ENCODE measurements at places on chromosomes 3 and 15. TPM values are rescaled to one million over a fixed set of nuclear protein-coding genes. Genes with fewer than 3 reads are reported as not detected.
A peak's percentile ranks its signal among the peaks of the same experiment; 100 is the strongest.

- H3K36me3 ChIP-seq, result no peaks in the 10 kb centered on the region
- DNase-seq, result no peak
- no peaks in the 10 kb centered on the region for H3K27me3 ChIP-seq
- H3K4me1 ChIP-seq, result peaks cover 13% of the 10 kb centered on the region
- no peak overlapping the region for H3K27ac ChIP-seq
Observed at GRCh38 chr3:107629566-107629965, 106.8 kb downstream of the BBX start.

GRCh38 chr15:85401108-85401774 is 20.8 kb downstream of the AKAP13 start:
- no peaks in the 10 kb centered on the region for H3K36me3 ChIP-seq
- H3K4me3 ChIP-seq, result peak overlapping the region; percentile 18
- DNase-seq, result no peak
- H3K27ac ChIP-seq, result peak overlapping the region; percentile 67
- peaks cover 68% of the 10 kb centered on the region for H3K4me1 ChIP-seq
- no peaks in the 10 kb centered on the region for H3K27me3 ChIP-seq

SLC28A2 gene
- not detected for total RNA-seq

MASP1 gene
- 30.1 TPM for total RNA-seq
